D341Med (cell line): ENCODE measurements at places on chromosomes 3 and 15.

- DNase-seq: no peak
Measured at GRCh38 chr15:98939311-98940080, 68.1 kb downstream of the PGPEP1L start.

DNA sequence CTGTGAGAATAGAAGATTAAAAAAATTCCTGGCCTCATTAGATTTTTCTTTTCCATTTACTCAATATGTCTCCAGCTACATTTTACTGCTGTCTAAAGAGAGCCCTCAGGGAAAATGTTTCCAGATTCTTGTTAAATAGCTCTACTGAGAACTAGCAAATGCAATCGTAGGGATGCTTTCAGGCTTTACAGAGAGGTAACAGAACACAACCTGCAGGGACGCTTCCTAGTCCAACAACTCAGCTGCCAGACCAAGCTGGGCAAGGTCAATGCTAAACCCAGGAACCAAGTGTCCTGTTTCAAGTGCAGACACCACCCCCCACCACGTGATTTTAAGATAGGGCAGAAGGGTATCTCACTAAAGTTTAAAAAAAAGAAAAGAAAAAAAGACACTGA is 25.2 kb downstream of the ARHGEF3 start:
- no peak for DNase-seq

- peak; percentile 55 for DNase-seq
Measured at GRCh38 chr15:42704492-42704926, 32.4 kb downstream of the CDAN1 start.

DNA sequence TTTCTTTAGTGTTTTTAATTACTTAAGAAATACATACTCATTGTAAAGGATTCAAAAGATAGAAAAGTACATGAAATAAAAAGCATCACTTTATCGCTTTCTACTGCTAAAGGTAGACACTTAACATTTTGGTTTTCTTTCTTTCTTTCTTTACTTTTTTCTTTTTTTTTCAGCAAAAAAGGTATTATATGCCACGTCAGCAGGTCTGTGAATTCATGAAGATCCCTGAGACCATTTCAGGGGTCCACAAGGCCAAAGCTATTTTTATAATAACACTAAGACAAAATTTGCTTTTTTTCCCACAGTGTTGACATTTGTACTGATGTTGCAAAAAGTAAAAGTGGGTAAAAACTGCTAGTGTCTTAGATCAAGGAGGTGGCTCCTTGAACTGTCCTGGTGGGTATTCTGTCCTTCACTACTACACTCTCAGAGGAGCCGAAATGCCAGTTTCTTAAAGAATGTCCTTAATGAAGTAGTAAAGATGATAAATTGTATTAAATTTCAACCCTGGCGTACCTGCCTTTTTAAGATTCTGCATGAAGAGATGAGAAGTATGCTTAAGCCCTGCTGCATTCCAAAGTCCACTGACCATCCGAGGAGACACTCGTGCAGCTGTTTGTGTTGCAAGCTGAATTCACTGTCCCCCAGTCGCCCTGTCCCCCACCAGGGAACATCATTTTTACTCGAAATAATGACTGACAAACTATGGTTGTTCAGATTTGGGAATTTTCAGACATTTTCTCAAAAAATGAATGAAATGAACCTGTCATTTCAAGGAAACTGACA is 106.7 kb upstream of the PIAS1 start:
- DNase-seq: no peak

GRCh38 chr3:80234706-80235105 is 466.9 kb upstream of the ROBO1 start:
- no peak for DNase-seq

GRCh38 chr15:77907824-77908751 is 169.4 kb downstream of the TBC1D2B start:
- peak; percentile 54 for DNase-seq

- DNase-seq: peak; percentile 93
Measured at GRCh38 chr3:50675179-50676030, 678 bp downstream of the DOCK3 start.

DNA sequence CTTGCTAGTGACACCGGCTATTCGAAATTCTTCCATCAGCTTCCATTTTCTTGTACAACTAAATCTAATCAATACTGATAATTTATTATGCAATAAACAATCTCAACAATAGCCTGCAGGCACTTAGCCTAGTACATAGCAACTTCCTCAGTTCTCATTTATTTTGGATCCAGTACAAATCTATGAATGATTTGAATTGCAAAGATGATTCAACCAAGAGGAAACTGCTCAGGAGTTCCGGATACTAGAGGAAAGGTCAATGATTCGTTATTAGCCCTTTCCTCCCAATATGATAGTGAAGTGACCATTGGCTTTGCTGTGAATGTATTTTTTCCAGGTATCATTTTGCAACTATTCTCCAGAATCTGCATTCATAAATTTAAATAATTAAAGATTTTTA is 827.0 kb downstream of the CADM2 start:
- DNase-seq: no peak

- no peak for DNase-seq
Measured at GRCh38 chr3:171348121-171348520, 112.1 kb downstream of the TNIK start.

DNA sequence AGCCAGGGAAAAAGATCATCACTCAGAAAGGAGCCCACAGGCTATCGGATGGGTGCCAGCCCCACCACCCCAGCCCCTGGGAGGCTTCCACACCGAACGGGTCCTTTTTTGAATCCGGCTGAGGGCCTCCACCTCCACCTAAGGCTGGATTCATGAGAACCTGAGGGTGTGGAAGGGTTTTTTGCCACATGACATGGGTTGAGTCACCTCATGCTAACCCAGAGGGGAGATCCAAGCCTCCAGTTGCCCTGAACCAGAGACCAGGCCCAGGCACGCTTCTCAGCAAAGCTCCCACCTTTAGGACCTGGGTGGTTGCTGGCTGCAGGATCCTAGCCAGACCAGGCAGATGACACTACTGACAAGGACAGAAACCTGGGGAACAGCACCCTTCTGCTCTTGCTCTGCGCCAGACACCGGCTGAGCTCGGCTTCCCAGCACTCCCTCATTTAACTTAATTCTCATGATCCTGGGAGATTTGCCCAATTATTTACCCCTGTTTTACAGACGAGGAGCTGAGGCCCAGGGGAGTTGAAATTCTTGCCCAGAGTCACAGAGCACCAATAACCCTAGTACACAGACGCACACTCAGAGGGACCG is 25.6 kb downstream of the DUSP7 start:
- peak; percentile 69 for DNase-seq

- no peak for DNase-seq
Measured at GRCh38 chr15:59315914-59316451, 56.7 kb downstream of the MYO1E start.

DNA sequence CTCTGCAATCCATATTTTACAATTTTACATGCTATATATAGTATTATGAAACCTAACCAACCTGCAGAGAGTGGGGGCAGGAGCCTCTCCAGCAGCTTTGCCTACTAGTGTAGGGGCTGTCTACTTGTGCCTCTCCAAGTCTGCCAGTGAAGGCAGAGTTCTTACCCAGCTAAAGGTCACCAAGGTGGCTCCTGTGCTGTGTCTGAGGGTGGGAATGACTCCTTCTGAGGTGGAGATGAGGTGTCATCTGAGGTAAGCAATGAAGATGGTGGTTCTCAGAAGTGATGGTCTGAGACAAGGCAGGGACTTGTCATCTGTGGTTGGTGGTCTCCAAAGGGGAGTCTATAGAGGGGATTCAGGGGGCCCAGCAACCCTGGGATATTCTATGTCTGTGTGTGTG is 47.5 kb downstream of the SACM1L start:
- DNase-seq: no peak

- DNase-seq: no peak
Measured at GRCh38 chr15:85636351-85636750, 158.4 kb downstream of the KLHL25 start.

DNA sequence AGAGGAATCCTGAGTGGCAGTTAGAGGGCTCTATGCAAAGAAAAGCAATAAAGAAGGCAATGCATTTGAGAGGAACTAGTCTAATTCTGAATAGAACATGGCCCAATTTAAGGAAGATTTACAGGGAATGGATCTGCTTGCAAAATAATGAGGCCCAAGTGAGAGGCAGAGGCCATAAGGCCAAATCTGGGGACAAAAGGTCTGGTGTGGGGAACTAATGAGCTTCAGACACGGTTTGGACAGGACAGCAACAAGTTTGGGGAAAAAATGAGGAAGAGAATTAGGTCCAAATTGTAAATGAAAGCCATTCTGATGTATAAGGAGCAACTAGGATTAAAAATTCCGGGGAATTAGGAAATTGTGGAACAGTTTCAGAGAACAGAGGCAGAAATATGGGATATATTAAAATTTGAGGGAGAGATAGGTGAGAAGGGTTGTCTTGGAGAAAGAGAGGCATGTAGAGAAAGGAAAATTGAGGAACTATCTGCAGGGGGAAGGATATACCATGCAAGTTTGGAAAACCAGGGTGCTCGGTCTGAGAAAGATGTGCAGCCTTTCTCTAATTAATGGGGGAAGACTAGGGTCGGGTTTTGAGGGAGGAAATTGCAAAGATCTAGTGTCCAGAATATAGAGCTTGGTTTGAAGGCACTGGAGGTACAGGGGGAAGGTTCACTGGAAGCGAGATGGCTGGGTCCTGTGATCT is 73.8 kb downstream of the RBPMS2 start:
- no peak for DNase-seq

- no peak for DNase-seq
Measured at GRCh38 chr3:197297002-197297401, 1.4 kb downstream of the DLG1 start.

- no peak for DNase-seq
Measured at GRCh38 chr15:29149738-29150075, 119.9 kb downstream of the NSMCE3 start.

GRCh38 chr3:142433110-142433509 is 14.7 kb downstream of the XRN1 start:
- DNase-seq: no peak

GRCh38 chr3:132265488-132265887 is 51.7 kb upstream of the ACP3 start:
- no peak for DNase-seq

GRCh38 chr3:29050155-29050554 is 230.7 kb upstream of the RBMS3 start:
- DNase-seq: no peak

DNA sequence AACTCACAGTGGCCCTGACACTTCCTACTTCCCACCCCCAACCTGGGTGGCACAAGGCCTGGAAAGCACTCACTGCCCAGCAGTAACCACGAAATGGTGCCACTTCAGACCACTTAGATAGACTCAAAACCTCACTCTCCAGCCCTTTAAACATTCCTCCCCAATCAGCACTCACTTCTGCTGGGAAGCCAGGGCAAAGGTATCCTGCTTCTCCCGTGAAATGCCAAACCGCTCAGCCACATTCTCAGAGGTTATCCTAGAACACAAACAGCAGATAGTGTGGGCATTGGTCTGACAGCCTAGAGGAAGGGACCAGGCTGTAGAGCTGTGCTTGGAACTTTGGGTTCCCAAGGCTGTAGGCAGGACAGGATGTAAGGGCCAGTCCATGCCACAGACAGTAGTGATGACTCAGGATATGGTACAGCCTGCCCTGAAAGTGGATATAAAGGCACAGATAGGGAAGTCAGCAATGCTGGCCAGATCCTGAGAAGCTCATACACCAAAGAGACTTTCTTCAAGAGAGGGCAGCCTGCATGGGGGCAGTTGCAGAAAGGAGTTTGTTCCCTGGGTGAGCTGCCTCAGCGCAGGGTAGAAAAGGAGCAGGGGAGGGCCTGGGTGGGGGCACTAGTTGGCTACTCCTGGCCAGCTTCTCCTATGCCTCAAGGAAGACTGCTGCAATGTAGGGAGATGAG is 9.2 kb downstream of the ACAA1 start:
- DNase-seq: no peak

DNA sequence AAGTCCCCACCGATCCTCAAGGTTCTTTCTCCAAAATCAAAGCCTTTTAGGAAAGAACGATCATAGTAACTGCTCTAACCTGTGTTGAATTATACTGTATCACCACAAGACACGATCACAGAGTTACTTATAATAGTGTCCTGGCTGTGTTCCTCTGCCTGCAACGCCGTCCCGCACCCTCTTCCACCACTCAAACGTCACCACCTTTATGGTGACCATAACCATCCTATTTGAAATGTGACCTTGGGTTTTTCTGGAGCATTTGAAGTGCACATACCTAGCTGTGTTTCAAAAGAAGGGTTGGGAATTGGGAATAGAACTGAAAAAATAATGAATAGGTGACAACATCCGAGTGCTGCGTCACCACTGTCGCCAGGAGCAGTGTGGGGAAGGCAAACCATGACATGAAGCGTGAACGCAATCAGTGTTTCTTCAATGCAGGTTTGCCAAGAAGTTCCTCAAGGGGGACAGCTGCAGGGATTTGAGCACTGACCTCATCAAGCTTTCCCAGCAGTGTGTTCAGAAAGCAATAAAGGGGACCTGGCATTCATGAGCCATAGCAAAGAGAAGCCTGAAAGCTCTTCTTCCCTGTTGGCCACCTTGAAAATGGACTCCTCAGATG is 769 bp upstream of the SELENOS start:
- DNase-seq: no peak

GRCh38 chr3:131960324-131960723 is 74.5 kb downstream of the CPNE4 start:
- no peak for DNase-seq

DNA sequence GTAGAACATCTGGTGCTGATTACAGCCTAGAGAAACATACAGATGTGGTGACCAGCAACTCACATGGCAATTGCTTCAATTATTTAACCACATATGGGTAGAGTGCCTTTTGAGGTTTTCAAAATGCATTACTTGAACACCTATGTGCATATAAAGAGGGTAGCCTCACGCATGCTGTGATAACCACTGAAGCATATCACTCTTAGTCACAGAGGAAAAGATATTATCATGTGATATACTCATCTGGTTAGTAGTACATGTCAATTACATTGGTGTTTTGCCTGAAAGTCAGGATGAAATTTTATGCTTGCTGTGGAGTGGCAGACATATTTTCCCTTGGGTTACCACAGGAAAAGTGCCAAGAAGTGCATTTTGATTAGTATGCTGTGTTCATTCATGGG is 459.3 kb upstream of the AGTR1 start:
- no peak for DNase-seq

DNA sequence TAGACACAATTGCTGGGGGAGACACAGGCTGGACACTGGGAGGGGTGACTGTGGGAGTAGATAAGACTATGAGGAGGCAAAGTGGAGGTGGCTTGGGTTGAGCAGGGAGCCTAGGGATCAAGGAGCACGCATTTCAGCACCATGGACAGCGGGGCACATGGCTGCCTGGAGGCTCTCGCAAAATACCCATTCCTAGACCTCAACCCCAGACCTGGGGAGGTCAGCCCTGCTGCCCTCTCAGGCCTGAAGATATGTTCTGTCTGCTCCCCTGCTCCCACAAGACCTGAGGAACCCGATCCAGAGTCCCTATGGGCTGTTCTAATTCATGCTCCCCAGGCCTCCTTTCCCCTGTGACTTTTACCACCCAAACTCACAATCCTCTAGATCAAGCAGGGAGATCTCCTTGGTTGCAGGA is 16.0 kb upstream of the CPEB1 start:
- DNase-seq: no peak

- no peak for DNase-seq
Measured at GRCh38 chr15:74726774-74727164, 1.4 kb upstream of the CYP1A1 start.

- DNase-seq: no peak
Measured at GRCh38 chr3:187146389-187146788, 7.1 kb upstream of the RPL39L start.

GRCh38 chr3:195916291-195916690 is 7.9 kb upstream of the TNK2 start:
- no peak for DNase-seq
